ENCODE measurements at places on chromosomes 3 and 15.

GRCh38 chr3:7410782-7411181, 549.9 kb downstream of the GRM7 start:
- no peak for DNase-seq

DNA sequence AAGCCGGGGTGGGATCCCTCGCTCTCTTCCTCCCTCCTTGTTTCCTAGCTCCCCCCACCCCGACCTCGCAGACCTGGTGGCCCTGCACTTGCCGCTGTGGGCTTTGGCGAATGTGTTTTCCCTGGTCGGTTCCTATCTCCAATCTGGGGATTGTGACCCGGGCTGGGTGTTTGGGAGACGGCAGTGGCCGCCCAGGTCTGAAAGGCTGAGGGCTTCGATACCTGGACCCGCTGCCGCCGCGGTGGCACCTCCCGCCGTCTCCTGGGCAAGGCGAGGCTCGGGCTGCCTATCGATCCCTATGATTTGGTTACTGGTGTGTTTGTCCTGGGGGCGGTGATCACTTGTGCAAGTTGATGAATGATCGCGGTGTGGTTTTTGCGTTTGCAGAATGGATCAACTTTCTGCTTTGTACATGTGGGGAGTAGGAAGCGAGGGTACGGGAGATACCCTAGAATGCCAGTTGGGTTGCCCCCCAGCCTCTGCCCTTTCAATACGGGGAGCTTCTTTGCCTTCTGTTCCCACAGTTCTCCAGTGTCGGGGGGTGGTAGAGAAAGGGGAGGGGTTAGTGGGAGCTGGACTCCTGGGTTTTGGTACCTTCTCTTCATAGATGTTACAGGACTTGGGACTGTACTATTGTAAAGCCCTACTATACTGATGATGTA, 3.0 kb downstream of the BBX start:
- peak; percentile 21 for DNase-seq

DNA sequence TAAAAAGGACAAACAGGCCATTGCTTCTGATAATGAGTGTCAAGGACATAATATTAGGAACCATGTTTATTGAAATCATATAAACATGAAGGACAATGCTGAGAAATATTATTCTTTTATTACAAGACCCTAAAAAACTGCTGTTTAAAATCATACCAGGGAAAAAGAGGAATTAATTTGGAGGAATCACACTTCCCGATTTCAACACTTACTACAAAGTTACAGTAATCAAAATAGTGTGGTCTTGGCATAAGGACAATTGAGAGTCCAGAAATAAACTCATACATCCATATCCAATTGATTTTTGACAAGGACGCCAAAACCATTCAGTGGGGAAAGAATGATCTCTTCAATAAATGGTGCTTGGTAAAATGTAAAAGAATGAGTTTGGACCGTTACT, 13.0 kb downstream of the CYP1A1 start:
- no peak for DNase-seq

- peak; percentile 14 for DNase-seq
Measured at GRCh38 chr15:47787875-47788274, 70.6 kb downstream of the SEMA6D start.

GRCh38 chr3:126835472-126836219, 131.6 kb downstream of the CHCHD6 start:
- peak; percentile 59 for DNase-seq

DNA sequence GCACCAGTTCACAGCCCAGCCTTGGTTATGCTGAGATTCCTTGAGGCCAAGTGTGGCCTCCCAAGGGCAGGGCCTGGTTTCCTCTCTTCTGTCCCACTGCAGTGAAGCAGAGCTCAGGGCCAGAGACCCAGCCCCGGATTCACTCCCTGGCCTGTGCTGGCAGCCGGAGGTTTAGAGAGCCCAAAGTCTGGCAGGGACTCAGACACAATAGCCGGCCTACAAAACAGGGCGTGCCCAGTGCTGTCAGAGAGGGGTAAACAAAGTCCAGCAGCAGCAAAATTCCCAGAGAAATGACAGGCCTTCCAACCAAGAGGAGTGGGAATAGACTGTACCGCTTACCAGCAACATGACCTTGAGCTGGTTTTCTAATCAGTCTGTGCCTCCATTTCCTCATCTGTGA, 14.0 kb downstream of the VIPR1 start:
- no peak for DNase-seq

DNA sequence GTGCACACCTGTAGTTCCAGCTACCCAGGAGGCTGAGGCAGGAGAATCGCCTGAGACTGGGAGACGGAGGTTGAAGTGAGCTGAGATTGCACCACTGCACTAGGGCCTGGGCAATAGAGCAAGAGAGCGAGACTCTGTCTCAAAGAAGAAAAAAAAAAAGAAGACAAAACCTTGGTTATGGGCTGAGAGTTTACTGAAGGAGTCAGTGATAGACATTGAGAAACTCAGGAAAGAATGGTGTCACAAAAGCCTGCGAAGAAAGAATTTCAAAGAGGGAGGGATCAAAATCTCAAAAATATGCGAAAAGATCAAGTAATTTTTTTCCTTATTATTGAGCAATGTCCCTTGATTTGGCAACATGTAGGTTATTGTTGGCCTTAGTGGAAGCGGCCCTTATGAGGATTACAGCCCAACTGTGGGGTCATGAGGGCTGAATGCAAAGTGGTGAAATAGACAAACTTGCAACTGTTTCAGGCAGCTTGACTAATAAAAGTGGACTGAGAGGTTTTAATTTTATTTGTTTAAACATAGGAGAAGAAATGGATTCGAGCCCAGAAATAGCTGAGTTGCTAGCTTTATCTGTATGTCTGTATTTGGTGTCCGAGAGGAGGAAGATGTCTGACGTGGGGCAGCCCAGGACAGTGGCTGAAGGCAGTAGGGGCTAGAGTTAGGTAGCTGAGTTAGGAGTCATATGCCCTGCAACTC, 18.8 kb upstream of the CELF6 start:
- peak; percentile 50 for DNase-seq

DNA sequence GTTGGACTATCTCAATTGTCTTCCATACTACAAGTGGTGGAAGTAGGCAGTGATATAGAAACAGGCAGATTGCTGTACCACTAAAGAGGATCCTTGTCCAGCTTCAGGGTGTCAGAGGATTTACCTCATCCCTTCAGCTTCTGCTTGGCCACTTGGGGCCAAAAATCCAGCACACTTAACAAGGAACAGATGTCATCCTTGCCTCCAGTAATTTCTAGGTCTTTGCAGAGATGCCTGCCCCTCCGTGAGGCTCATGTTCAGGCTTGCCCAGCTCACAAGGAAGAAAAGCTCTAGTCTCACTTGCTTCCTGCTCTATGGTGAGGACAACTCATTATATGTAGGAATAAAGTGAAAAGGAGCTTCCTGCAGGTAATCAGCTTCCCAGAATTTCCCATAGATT, 510.3 kb downstream of the EPHA3 start:
- DNase-seq = no peak

DNA sequence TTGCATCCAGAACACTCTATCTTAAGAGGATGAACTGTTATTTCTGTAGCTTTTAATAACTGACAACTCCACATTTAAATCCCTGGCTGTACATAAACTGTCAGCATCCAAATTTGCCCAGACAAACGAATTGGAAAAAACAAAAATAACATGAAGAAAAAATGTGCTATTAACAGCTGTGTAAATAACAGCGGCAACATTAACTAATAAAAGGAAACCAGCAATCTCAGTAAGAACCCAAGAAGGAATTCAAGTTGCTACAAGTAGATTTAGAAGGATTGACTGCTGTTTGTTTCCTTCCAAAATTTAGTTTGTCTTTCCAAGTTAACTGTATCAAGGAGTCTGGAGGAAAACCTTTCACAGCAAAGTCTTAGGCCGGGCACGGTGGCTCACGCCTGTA, 550.6 kb upstream of the MDFIC2 start:
- DNase-seq = no peak

- no peak for DNase-seq
Measured at GRCh38 chr3:4241595-4242170, 61.5 kb upstream of the SETMAR start.

GRCh38 chr3:151015767-151016477, 43.4 kb upstream of the CLRN1 start:
- no peak for DNase-seq

- peak; percentile 68 for DNase-seq
Measured at GRCh38 chr3:12579905-12580304, 23.0 kb downstream of the MKRN2 start.

DNA sequence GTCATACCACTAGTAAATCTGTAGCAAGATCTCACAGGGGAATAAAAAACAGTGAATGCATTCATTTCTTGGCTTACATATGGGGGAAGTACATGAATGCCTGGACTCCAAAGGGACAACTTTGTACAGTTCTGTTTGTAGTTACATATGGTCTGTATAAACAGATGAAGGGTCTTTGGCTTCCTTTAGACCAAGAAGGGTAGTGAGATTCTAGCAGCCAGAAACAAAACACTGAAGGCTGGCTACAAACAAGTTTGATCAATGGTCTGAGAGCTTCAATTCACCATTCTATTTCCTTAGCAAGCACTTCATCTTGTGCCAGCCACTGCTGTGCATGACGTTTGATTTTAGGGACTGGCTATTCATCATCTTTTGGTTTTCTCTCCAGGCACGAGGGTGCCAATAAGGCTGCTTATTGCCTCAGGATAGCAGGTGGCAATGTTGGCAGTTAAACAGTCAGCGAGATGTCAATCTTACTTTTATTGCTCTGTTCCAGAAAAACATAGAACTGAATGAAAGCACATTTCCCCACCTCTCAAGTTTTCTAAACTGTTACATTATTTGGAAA, 313.7 kb upstream of the COL8A1 start:
- DNase-seq = no peak

- no peak for DNase-seq
Measured at GRCh38 chr3:151124476-151124875, 39.0 kb downstream of the MED12L start.

GRCh38 chr3:108100906-108101660, 10.3 kb upstream of the CD47 start:
- no peak for DNase-seq

DNA sequence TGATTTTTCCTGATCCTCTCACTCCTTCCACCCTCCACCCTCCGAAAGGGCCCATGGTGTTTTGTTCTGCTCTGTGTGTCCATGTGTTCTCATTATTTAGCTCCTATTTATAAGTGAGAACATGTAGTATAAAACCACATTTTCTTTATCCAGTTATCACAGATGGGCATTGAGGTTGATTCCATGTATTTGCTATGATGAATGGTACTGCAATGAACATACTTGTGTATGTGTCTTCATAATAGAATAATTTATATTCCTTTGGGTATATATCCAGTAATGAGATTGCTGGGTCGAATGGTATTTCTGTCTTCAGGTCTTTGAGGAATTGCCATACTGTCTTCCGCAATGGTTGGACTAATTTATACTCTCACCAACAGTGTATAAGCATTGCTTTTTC, 126.0 kb downstream of the IMPG2 start:
- no peak for DNase-seq

DNA sequence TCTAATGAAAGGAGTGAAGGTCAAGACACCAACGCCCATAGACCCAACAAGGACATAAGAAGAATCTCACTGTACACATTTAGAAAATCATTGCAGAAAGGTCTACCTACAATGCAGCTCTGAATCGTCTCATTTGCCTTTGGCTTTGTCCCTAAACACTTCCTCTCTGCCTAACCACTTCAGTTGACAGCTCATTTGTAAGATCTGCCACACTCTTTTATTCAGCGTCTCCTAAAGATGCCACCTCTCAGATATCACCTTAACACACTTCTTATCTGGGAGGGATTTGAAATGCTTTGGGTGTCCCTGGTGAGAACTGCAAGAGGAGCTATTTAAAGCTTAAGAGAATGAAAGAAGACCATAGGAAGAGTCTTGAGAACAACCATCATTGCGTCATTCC, 38.7 kb downstream of the RAB27A start:
- DNase-seq = no peak

DNA sequence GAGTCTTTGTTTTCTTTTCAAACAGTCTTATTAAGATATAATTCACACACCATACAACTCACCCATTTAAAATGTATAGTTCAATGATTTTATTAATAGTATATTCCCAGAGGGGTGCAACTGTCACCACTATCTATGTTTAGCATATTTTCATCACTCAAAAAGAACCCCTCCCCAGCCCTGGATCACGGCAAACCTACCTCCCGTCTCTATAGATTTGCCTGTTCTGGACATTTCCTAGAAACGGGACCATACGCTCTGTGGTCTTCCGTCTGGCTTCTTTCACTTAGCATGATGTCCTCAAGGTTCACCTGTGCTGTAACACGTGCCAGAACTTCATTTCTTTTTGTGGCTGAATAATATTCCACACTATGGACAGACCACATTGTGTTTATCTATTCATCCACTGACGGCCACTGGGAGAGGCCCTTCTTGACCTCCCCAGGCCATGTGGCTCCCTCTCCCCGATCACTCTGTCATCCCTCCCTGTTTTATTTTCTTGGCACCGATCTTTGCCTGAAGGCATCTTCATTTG, 56.4 kb downstream of the IQSEC1 start:
- no peak for DNase-seq

DNA sequence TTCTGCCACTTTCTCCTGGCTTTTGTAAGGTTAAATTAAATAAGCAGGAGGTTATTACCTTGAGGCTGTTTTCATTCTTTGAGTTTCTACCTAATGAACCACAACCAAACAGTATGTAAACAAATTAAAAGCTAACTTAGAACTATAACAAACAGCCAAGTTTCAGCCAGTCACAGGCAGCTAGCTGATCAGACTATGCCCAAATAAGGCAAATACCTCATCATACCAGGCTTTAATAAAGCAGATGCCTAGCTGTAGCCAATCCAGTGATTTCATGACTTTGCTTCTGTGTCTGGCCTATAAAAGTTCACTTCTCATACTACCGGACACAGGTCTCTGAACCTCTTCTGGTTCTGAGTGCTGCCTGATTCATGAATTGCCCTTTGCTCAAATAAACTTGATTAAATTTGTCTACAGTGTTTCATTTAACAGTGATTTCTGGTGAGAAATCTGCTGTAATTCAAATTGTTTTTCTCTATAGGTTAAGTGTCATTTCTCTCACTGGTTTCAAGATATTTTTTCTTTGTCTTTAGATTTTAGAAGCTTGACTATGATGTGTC, 24.2 kb downstream of the SH3GL3 start:
- DNase-seq = no peak

DNA sequence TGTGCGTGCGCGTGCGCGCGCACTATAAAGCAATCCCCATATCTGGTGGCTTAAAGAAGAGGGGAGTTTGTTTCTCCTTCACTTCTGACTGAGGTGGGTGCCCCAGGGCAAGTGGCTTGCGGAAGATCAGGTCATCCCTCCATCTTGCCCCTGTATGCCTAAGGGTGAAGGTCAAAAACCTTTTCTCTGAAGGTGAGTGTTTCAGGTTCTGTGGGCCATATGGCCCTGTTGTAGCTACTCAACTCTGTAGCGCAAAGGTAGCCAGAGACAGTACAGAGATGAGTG, 5.5 kb downstream of the ABTB1 start:
- no peak for DNase-seq

GRCh38 chr15:92083190-92083589, 229.7 kb downstream of the SLCO3A1 start:
- no peak for DNase-seq

GRCh38 chr3:9301091-9301490, 51.6 kb upstream of the SRGAP3 start:
- peak; percentile 17 for DNase-seq

GRCh38 chr3:103589770-103590169, 1155.0 kb downstream of the ZPLD1 start:
- DNase-seq = no peak
